Airway epithelial cell (primary cell): ENCODE measurements at places on chromosomes 11 and 22. TPM values are rescaled to one million over a fixed set of nuclear protein-coding genes. Genes with fewer than 3 reads are reported as not detected.

Gene SMIM35
- not detected in 2 replicates for total RNA-seq

Gene LDHAL6A
- not detected in 2 replicates for total RNA-seq

Gene CNGA4
- not detected in 2 replicates for total RNA-seq

Gene GDPD4
- total RNA-seq: not detected in 2 replicates

Gene NUDT8
- 18.3 and 21.0 TPM in 2 replicates for total RNA-seq

Gene RAB6A
- 133 and 235 TPM in 2 replicates for total RNA-seq

Gene IL18
- 59.2 and 62.4 TPM in 2 replicates for total RNA-seq

Gene C11orf52
- 3.0 and 5.9 TPM in 2 replicates for total RNA-seq

Gene APOL3
- total RNA-seq: not detected in 2 replicates

Gene EXPH5
- total RNA-seq: 4.8 and 8.7 TPM in 2 replicates

Gene PDE3B
- 1.4 and 1.8 TPM in 2 replicates for total RNA-seq

Gene GRIA4
- total RNA-seq: not detected in 2 replicates

Gene DGCR6
- 2.3 and 10.1 TPM in 2 replicates for total RNA-seq

Gene RAG1
- 0.42 and 0.99 TPM in 2 replicates for total RNA-seq
